Urothelium cell line (cell line): ENCODE measurements at places on chromosomes 16 and 17.

- no peak for DNase-seq
These were observed 1.8 kb upstream of the GIP start for GRCh38 chr17:48970224-48970623.

- no peak for DNase-seq
These were observed 4.0 kb downstream of the SKA2 start for GRCh38 chr17:59151006-59151405.

- peak; percentile 64 for DNase-seq
These were observed 12.6 kb upstream of the RNF222 start for GRCh38 chr17:8409966-8410882.

GRCh38 chr16:87661561-87661960, 59.3 kb downstream of the JPH3 start:
- DNase-seq, result peak; percentile 61

- no peak for DNase-seq
These were observed 15.6 kb downstream of the TMEM100 start for GRCh38 chr17:55706808-55707773.

DNA sequence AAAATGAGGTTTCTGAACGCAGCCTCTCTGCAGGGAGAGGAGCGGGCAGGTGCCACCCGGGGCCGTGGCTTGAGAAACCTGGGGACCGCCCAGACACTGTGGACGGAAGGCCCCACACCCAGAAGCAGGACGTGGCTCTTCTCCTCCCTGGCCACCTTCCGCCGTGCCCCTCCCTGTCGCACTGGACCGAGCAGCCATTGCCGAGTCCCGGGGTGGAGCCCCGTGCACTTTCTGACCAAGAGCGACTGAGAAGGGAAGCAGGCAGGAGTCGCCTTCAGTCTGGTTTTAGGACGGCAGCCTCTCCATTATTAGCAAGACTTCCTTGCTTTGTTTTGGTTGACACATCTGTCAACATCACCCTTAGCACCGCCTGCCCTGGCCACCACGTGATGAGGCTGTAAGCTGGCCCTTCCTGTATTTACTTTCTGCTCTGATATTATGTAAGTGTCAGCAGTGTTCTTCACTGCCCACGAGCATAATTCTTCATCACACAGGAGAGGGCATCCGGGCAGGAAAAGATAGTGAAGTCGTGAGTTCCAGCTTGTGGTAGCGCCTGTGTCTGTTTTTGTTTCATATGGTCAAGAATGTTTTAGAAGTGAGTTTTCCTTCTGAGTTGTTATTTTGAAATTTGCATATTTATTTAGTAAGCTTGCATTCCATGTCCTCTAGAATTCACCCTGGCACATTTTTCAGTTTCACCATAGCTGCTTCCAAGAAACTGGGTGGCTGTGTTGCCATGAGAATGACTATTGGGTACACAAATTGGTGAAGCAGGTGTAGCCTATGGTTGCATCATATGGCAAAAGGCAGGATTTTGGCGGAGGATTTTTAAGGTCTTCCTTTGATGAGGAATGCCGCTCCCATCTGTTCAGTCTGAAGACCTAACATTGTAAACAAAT, 1.0 kb downstream of the HERPUD1 start:
- peak; percentile 60 for DNase-seq

DNA sequence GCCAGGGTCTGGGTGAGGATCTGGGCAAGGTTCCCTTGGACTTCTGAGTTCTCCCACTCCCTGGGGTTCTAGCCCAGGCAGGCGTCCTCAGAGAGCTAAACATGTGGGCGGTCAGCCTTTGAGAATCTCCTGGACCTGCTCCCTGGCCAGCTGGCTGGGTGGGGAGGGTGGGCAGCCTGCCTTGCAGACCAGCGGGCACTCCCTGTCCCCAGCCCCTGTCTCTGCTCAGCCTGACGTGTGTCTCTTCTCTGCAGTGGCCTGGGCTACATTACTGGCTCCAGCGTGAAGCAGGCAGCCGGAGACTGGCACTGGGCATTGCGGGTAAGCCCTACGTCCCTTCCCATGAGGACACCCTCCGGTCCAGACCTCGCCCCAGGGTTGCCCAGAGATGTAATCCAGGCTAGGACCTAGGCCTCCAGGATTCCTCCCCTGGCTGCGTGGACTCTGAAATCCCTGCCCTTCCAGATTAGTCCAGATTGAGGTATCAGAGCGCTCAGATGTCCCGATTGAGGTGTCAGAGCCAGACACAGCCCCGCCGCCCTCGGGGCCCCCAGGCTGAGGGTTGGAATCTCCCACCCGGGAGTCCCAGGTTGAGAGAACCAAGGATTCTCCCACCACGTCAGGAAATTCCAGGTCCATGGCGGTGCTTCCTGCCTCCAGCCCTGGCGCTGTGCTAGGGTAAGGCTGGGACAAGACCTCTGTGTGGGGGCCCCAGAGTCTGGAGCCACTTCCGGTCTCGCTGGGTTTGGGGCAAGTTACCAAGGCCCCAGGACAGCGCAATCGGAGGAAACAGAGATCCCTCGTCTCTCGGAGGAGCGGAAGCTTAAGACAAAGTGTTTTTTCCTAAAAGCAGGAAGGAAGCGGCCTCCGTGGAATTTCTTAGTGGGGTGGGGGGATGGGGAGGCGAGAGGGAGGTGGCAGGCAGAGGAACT, 24.1 kb downstream of the MYBBP1A start:
- no peak for DNase-seq

- DNase-seq, result no peak
These were observed 35.4 kb downstream of the OR1D5 start for GRCh38 chr17:3027786-3028532.

DNA sequence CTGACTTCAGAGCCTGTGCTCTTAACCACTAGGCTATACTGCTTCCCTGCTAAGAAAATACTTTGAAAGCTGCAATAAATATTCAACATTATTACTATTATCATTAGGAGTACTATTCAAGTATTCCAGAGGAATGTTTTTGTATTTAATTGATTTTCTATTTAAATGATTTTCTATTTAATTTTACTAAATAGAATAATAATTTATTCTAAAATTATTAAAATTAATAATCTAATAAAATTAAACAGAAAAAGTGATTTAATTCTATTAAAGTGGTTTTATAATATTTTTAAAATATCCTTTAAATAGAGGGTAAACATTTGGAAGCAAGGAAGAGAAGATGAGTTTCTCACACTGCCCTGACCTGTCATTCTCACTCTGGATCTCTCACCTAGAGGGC, 173.8 kb downstream of the DNAH9 start:
- DNase-seq, result no peak

GRCh38 chr17:41199421-41200078, 9.9 kb downstream of the KRTAP9-1 start:
- no peak for DNase-seq

- no peak for DNase-seq
These were observed 76.2 kb downstream of the CHD9 start for GRCh38 chr16:53131050-53131362.

DNA sequence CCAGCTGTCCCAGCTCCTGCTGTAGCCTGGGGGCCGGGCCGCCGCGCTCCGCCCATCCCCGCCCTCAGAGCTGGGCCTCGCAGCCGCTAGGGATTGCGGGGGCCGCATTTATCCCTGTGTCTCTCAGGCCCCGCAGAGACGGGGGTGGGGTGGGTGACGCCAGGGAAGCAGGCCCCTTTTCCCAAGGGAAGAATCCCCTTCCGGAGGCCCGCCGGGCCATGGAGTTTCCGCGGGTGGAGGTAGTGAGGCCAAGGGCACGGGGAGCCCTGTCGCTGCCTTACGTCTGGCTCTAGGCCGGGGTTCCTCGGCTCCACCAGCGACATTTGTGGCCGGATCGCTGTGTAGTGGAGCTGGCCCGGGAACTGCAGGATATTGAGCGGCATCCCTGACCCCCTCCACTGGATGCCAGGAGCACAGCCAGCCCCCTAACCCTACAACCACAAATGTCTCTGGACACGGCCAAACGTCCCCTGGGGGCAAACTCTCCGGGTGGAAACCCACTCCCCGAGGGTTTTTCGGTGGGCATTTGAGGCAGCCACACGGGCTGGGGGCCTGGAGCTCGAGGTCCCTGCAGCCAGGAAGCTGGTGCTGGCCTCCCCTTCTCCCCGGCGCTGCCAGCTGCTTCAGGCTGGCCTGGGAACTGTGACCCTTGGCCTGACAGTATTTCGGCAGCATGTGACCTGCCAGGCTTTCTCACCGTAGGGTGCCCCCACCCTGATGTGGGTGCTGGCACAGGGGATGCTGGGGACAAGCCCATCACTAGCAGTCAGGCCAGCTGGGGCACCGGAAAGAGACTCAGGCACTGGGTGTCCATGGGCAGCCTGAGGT, 12.0 kb upstream of the CD300A start:
- DNase-seq, result no peak

DNA sequence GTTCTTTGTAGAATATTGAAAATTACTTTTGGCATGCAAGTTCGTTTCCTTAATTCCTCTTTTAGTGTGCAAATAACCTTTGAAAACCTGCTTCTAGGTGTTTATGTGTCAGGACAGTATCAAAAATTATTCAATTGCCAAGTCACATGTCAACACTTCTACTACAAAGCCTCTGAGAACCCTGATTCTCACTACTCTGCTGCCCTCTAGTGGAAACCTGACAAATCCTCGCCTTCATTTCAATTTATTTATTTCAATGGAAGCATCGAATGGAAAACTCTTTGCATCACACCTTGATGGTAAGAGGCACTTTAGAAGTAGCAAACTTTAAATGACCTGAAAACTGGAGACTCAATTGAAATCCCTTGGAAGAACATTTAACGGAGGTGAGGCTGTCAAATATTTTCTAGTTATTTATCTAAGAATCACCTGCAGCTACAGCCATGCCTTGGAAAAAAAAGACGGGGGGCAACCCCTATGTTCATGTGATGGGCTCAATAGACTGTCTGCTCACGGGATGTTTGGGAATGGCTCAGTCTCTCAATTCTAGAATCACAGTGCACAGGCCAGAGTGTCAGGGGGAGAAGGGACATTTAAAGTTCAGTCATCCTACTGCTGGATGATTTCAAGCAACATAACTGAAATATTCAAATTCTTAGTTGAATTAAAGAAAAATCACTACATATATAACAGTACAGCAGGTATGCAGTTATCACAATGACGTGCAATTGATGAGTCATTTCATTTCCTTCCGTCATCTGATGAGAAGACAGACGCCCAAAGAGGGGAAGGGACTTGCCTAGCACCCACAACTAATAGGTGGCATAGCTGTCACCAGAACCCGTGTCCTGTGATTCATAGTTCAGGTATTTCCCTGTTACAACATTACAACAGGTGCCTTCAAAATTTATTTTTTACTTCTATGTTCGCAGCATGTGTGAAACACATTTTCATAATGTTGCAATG, 563.9 kb downstream of the TOX3 start:
- DNase-seq, result peak; percentile 46

DNA sequence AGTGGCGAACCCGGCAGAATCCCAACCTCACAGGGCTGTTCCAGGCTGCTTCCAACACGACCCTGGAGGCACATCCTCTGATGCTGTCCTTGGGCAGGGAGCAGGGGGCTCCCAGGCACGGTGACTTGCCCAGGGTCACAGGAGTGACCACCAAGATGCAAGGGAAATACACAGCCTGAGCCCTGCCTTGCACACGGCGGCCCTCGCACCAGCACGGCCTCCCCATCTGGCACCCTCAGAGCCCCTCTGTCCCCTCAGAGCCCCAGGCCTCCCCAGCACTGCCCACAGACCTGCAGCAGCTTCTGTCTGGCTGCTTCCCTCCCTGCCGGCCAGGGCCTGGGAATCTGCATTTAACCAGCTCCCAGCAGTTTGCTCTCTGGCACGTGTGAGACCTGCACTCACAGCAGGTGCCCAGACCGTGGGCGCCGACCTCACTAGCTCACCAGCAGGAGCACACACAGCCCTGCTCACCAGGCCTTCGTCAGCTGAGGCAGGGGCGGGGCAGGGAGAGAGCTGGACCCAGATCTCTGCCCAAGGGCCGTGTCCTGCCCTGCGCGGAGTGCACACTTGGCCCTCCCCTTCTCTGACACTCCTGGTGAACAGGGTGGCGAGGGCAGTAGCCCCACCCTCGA, 29.7 kb upstream of the ZC3H18 start:
- no peak for DNase-seq

DNA sequence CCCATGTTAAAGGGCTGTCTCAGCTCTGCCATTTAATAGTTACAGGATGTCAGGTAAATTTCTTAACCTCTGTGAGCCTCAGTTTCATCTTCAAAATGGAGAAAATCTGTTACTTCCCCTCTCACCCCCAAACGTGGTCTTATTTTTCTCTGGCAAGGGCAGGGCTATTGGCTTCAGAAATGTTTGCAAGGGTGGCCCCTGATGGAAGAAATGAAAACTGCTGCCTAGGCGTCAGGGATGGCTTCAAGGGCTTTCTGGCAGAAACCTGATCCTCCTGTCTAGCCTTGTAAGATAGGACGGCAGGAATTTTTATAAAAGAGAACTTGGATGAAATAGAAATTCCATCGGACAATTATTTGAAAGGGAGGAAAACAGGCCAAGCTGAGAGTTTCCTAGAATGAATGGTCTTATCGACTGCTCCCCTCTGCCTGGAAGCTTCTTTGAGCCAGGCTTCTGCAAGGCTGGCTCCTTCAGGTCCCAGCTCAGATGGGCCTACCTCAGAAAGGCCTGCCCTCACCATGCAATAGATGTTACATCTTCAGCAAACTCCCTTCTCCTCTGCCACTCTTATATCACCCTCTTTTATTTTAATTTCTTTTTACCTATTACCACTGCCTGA, 43.0 kb upstream of the TANGO6 start:
- peak; percentile 79 for DNase-seq

GRCh38 chr16:60755907-60756306, 1280.3 kb downstream of the CDH8 start:
- no peak for DNase-seq
